ENCODE measurements at places on chromosomes 7 and 10.
A peak's percentile ranks its signal among the peaks of the same experiment; 100 is the strongest.

- DNase-seq = no peak
Observed at GRCh38 chr7:140122965-140123364, 53.8 kb downstream of the KDM7A start.

DNA sequence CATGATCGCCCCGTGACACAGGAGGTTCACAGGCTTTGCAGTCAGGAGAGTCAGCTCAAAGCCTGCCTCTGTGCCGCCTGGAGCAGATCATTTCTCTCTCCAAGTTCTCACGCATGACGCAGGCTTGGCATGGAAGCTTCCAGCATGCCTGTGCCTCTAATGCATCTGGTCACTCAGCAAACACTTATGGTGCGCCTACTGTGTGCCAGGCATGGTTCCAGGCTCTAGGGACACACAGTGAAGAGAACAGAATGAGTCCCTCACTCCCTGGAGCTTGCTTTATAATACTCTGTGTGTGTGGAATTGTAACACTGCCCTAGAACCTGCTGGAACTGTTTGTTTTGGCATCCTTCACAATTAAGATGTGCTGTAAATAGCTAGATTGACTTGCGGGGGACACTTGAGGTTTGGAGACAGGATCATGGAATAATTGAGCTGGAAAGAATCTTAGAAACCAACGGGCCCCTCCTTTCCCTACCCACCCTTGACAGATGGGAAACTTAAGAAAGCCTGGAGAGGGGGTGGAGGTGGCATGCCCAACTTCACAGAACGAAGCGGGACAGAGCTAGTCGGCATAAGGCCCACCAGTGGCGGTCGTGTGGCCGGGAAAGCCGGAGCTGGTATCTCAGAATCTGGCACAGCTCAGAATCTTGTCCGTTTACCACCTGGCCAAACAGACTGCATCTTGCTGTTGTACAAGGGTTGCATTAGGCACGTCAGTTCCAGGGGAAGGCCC lies 4.6 kb upstream of the MYH16 start:
- peak; percentile 41 for DNase-seq

DNA sequence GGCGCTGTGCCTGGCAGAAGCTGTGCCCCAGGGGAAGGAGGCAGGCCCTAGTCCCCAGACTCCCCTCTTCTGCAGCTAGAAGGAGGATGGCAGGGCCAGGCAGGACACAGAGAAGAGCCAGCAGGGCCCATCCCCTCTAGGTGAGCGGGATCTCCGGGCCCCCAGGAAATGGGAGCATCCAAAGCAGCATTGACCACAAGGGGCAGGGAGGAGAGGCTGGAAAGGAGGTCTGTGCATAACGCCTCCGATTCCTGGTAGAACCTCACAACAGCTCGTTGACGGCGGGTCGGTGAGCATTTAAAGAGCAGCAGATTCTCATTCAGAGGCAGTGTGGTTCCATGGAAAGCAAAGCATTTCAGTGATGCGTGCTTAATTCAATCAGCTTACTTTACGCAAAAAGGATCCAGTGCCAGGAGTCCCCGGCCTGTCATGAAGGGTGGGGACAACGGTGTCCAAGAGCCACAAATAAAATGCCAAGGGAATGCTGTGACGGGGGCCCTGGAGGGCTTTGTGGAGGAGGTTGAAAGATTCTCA lies 41.0 kb downstream of the CLRN3 start:
- no peak for DNase-seq

DNA sequence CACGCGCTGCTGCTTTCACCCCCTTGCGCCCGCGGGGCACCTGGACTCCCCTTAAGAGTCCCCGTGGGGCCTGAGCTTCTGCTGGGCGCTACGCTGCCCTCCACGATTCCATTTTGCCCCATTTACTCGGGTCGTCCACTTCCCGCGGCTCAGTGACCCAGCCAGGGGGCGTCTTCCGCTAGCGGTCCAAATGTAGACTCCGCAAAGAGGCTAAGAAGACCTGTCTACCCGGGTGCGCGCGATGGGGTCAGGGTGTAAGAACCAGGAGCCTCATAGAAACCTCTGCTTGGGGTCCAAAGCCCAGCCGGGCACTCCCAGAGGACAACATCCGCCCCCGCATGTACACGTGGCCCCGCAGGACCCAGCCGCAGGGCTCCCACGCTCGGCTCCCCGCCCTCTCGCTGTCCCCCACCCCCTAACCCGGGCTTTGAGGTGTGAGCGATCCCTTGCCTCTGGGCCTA lies 5.2 kb upstream of the HMX2 start:
- DNase-seq = no peak

DNA sequence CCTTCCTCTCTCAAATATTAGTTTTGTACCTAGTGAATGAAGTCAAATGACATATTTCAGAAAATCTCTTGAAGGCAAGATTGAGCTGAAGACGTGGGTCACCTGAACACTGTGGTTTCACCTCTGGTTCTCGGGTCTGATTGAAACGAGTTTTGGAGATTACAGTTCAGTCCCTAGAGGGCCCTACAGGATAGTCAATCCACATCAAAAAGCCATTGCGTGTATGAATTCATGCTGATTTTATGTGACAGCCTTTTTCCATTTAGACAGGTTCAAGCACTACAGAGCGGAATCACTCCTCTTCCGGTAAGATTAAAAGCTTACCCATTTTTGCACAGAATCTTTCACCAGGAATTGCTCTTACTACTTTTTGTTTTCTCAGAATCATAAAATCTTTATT lies 62.2 kb downstream of the VIM start:
- no peak for DNase-seq

DNA sequence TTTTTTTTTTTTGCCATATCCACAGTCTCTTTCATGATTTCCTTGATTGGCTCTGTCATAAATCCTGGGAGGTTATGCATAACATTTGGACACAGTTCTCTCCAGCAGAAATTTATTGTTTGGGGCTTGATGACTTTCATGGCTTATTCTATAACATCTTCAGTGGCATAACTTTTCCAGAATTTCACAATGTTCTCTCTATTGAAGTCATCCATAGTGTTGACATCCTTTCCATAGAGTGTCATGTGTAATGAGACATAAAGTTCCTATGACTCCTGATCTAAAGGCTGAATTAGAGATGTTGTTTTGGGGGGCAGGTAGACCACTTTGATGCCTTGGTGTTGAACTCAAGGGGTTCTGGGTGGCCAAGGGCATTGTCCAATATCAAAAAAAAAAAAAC lies 36.7 kb upstream of the STK17A start:
- DNase-seq = no peak

DNA sequence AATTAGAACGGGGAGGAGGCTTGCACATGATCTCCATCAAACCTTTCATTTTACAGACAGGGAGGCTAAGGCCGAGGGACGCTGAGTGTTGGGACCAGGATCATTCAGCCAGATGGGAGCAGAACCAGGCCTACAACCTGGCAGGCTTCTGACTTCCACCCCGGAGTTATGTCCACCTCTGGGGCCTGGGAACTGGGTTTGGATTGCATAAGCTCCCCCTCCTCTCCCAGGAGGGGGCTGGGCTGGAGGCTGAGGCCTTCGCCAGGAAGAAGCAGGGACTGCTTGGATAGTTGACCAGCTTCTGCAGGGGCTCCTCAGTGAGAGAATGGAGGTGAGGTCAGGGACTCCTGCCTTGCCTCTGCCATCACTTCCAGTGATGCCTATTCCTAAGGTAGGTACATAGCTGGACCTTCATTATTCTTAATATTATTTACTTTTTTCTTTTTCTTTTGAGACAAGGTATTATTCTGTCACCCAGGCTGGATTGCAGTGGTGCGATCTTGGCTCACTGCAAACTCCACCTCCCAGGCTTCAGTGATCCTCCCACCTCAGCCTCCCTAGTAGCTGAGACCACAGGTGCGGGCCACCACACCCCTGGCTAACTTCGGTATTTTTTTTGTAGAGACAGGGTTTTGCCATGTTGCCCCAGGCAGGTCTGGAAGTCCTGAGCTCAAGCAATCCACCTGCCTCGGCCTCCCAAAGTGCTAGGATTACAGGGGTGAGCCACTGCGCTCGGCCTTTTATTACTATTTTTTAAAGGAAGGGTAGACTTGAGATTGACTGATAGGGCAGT lies 1.3 kb downstream of the SNX10 start:
- no peak for DNase-seq

GRCh38 chr10:73459683-73460314 lies 26.4 kb upstream of the MSS51 start:
- DNase-seq = no peak

DNA sequence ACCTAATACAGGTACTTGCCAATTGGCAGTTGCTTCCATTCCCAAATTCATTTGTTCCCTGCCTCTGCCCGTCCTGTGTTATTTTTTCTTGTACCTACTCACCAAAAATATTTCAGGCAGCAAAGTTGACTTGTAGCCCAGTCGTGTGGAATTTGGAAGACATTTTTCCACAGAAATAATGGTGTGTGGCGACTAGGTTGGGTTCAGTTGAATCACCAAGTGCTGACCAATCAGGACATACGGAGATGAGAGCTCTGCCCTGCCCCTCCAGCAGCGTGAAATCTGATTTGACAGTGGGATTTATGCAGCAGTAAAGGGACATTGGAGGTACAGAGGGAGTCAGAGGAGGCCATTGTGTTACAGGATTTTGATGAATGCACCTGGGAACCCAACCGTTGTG lies 216.9 kb downstream of the CCDC3 start:
- DNase-seq = no peak

DNA sequence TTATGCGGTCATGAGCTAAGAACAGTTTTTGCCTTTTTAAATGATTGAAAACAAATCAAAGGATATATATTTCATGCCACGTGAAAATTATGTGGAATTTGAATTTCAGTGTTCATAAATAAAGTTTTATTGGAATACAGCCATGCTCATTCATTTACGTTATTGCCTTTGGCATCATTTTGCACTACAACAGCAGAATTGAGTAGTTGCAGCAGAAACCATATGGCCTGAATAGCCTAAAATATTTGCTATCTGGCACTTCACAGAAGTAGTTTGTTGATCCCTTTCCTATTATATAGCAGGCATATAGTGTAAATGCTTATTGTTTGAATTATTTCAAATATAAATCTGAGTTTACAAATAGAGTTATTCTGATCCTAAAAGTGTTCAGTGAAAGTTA lies 59.7 kb downstream of the AUTS2 start:
- DNase-seq = no peak

DNA sequence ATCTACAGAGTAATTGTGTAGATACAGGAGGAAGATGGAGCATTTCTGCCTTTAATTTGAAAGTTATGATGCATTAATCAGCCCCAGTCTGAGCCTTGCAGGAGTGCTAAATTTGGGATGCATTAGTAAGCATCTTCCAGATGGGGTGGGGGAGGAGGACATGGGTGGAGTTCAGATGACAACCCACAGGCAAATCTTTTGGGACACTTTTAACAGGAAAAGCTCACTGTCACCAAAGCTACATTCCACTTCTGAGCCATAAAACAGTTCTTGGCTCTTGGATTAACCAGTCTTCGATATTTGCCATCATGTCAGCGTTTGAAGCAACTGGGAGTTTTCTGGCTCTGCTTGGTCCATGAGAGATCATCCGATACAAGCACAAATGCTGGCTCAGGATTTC lies 121.1 kb downstream of the CXCL12 start:
- DNase-seq = no peak

GRCh38 chr10:63427013-63427412 lies 38.8 kb downstream of the JMJD1C start:
- no peak for DNase-seq

DNA sequence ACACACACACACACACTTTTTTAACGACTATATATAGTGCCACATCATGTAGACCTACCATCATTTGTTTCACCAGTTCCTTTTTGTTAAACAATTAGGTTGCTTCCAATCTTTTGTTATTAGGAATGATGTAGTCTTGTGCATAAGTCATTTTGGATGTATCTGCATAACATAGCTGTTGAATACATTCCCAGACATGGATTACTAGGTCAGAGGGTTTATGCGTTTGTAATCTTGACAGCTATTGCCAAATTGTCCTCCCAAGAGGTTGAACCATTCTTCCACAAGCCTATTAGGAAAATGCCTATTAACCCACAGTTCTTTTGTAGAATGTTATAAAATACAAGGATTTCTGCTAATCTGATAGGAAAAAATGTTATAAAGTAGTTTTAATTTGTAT lies 87.3 kb downstream of the PALS2 start:
- no peak for DNase-seq

DNA sequence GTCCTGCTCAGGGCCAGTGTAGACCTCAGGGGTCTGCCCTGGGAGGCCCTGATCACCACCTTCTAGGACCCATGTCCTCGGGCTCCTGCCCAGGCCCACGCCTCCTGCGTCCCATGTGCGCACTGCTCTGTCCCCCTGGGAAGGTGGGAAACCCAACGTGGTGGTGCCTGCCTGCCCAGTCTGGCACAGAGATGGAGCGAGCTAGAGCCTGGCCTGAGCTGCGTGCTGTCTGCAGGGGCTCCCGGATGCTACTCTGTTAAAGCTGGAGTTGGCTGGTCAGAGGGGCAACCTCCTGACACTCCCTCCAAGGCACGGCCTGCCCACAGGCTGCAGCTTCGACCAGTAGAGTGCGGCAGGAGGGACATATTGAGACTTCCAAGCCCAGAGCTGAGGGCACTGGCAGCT lies 171.7 kb downstream of the DNAJB6 start:
- no peak for DNase-seq

GRCh38 chr7:31735991-31736982 lies 49.3 kb downstream of the PPP1R17 start:
- peak; percentile 76 for DNase-seq

GRCh38 chr7:88305044-88305443 lies 1.6 kb downstream of the STEAP4 start:
- DNase-seq = no peak

DNA sequence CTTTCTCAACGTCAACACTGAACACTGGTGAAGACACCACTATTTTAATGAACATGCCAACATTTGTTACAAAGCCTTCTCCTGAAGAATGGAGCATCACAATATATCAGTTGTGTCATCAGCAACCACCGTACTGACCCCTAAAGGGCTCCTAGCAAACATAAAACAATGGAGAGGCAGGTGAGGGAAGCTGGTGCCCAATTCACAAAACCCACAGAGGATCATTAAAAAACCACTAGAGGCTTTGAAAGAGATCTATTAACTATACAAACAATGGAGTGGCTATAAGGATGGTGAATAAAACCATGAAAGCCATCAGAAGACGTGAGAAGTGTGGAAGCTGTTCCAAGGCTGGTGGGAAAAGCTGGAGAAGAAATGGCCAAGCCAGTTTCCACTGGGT lies 150.8 kb downstream of the FAM107B start:
- DNase-seq = no peak

- no peak for DNase-seq
Observed at GRCh38 chr10:48496831-48497779, 107.8 kb downstream of the ARHGAP22 start.

GRCh38 chr10:130962240-130963051 lies 349.1 kb downstream of the TCERG1L start:
- no peak for DNase-seq

DNA sequence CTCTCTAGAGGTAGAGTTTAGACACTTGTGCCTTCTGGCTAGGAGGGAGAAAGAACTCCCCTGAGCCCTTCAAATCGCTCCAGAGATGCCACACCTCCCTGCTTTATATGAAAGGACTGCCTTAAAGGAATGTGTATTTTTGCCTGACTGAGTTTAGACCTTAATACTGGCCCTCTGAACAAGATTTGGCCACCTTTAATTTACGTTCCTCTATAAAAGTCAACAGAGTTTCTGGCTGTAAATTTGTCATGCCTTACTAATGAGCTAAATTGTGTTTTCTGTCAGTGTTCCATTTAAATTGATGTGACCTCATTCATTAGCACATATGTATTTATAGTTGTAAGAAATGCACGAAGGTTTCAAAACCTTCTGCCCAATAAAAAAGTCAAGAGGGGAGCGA lies 48.0 kb downstream of the SEMA3C start:
- no peak for DNase-seq

GRCh38 chr10:3455385-3456334 lies 283.1 kb upstream of the PITRM1 start:
- DNase-seq = no peak
